Suprapubic skin (tissue), 4 donors: ENCODE measurements at places on chromosomes 2 and 18.

DNA sequence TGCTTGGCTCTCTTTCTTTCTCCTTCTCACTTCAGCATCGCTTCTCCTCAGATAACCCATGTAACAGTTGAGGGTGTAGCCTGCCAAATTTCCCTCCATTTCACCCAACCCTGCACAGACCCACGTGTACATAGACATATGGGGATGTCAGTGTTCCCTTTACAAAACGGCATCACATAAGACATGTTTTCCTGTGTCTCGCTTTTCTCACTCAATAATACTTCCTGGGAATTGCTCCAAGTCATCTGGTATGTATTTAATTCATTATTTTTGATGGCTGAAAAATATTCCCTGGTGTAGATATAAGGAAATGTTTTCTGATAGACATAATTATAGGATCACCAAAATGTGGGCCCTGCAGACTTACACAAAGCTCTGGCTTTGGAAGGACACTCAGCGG is 176.8 kb downstream of the LOXHD1 start:
- no peak for DNase-seq
- peaks cover 7% of the 10 kb centered on the region for H3K4me1 ChIP-seq
- H3K27ac ChIP-seq: no peak overlapping the region
- H3K36me3 ChIP-seq: no peaks in the 10 kb centered on the region

DNA sequence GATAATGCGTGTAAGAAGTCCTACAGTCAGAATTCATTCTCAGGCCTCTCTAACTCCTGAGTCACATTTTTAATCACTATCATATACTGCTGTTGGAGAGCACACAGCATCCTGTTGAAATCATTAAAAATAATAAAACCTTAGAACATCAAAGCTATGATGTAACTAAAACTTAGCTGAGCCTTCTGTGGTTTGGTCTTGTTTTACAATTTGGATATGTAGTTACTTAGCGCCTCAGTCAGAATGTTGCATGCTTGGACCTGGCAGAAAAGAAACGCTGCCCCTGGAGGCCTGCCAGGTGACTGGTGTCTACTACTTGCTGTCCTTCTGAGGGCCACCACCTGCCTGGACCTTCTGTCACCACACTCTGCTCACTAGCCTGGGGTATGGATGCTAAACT is 261.1 kb upstream of the RASGRP3 start:
- peaks cover 11% of the 10 kb centered on the region for H3K4me1 ChIP-seq
- H3K36me3 ChIP-seq: no peaks in the 10 kb centered on the region
- peak; percentile 74 for DNase-seq
- no peaks in the 10 kb centered on the region for H3K27me3 ChIP-seq

DNA sequence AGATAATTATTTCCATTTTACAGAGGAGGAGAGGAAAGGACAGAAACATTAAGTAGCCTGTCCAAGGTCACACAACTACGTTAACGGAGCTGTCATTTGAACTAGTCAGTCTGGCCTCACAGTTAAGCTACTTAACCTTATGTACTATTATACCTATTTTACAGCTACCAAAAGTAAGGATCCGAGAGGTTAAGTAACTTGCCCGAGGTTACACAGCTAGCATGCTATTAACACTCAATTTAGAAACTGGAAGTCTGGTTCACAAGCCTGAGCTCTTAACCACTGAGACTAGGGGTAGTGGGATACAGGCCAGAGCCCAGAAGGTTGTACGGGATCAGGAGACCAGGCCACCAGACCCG is 476 bp downstream of the GLB1L start:
- H3K4me1 ChIP-seq: peaks cover 59% of the 10 kb centered on the region
- H3K27ac ChIP-seq: peak overlapping the region; percentile 84
- H3K27me3 ChIP-seq: no peaks in the 10 kb centered on the region
- peaks cover 10% of the 10 kb centered on the region for H3K36me3 ChIP-seq

- H3K27me3 ChIP-seq: no peaks in the 10 kb centered on the region
- peaks cover 17% of the 10 kb centered on the region for H3K36me3 ChIP-seq
- peaks cover 37% of the 10 kb centered on the region for H3K4me1 ChIP-seq
- DNase-seq: no peak
- H3K27ac ChIP-seq: no peak overlapping the region
These were observed 1.5 kb downstream of the ASNSD1 start for GRCh38 chr2:189662669-189663226.

- DNase-seq: no peak
- no peaks in the 10 kb centered on the region for H3K36me3 ChIP-seq
- no peak overlapping the region for H3K4me3 ChIP-seq
- peaks cover 8% of the 10 kb centered on the region for H3K4me1 ChIP-seq
- peak overlapping the region; percentile 27 for H3K27ac ChIP-seq
These were observed 183.0 kb downstream of the MREG start for GRCh38 chr2:215830304-215830703.

GRCh38 chr2:232578626-232579025 is 28.1 kb downstream of the EIF4E2 start:
- peaks cover 43% of the 10 kb centered on the region for H3K36me3 ChIP-seq
- no peak overlapping the region for H3K27ac ChIP-seq
- H3K4me3 ChIP-seq: no peak overlapping the region
- H3K27me3 ChIP-seq: no peaks in the 10 kb centered on the region
- DNase-seq: no peak
- peaks cover 2% of the 10 kb centered on the region for H3K4me1 ChIP-seq

- H3K27ac ChIP-seq: no peak overlapping the region
- peaks cover 72% of the 10 kb centered on the region for H3K36me3 ChIP-seq
- no peaks in the 10 kb centered on the region for H3K27me3 ChIP-seq
These were observed 20.4 kb downstream of the CNOT11 start for GRCh38 chr2:101273056-101273455.
